ENCODE measurements at places on chromosomes 5 and 9. TPM values are rescaled to one million over a fixed set of nuclear protein-coding genes. Genes with fewer than 3 reads are reported as not detected.
A peak's percentile ranks its signal among the peaks of the same experiment; 100 is the strongest.

PLPPR1 gene
- total RNA-seq = not detected

DNA sequence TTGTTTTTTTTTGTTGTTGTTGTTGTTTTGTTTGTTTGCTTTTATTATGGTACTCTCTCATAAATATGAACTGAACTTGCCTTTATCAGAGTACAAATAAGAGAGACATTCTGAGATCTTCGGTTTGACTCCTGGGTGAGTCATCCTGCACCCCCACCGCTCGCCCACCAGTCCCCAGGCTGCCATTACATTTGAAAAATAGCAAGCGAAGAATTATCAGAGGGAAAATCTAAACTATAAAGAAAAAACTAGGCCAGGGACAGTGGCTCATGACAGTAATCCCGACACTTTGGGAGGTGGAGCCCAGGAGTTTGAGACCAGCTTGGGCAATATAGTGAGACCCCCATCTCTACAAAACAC lies 122.1 kb upstream of the MAP3K1 start:
- DNase-seq = no peak

GRCh38 chr5:6576861-6577501 lies 55.9 kb downstream of the NSUN2 start:
- DNase-seq = peak; percentile 67

- peak; percentile 7 for DNase-seq
These were observed 38.1 kb upstream of the TUSC1 start for GRCh38 chr9:25716220-25716872.

All from HFFc6 (cell line).